Posterior cingulate gyrus (tissue), 11 donors: ENCODE measurements at places on chromosomes 16 and 17.

GRCh38 chr17:4318596-4318995, 47.9 kb downstream of the UBE2G1 start:
- no peak for DNase-seq

GRCh38 chr16:56862776-56863175, 2.2 kb upstream of the SLC12A3 start:
- DNase-seq = no peak

GRCh38 chr17:78899361-78900260, 3.4 kb downstream of the CEP295NL start:
- DNase-seq = no peak

GRCh38 chr17:63488851-63489250, 12.0 kb downstream of the ACE start:
- no peak for DNase-seq

GRCh38 chr17:58606934-58607333, 84.9 kb downstream of the TEX14 start:
- no peak for DNase-seq

- DNase-seq = no peak
Measured at GRCh38 chr17:82705756-82706155, 7.3 kb upstream of the RAB40B start.

- no peak for DNase-seq
Measured at GRCh38 chr17:65557349-65558310, 3.8 kb downstream of the AXIN2 start.

- no peak for DNase-seq
Measured at GRCh38 chr17:32452281-32452680, 8.0 kb downstream of the PSMD11 start.

DNA sequence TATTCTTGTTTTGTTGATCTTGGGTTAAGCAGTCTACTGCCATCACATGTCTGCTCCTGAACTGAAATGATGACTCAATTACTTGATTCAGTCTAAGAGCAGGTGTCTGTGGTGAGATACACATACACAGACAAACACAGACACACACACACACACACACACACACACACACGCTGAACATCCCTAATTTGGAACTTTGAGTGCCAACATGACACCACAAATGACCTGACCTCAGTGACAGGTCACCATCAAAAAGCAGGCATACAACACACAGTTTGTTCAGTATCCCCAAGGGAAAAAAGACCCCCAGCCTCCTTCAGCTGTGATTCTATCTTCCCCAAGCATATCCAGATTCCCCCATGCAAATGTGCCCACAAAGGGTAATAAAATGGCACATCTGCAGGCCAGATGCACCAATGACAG, 130.1 kb upstream of the TMEM97 start:
- DNase-seq = no peak

DNA sequence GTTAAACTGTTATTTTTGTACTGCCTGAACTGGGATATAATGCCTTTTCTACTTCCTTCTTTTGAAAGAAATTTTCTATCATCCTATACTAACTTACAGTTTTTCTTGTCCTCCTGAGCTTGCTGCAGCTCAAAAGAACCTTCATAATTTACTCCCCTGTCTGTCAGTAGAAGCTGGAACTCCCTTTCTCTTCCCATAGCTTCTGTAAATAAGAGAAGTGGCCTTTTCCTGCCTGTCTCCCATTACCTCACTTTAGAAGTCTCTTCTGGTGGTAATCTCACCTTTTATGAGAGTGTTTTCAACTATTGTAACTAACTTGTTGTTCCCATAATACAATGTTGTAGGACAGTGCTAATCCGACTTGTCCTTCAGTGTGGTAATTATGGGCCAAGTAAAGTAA, 246.7 kb upstream of the TBX2 start:
- no peak for DNase-seq

DNA sequence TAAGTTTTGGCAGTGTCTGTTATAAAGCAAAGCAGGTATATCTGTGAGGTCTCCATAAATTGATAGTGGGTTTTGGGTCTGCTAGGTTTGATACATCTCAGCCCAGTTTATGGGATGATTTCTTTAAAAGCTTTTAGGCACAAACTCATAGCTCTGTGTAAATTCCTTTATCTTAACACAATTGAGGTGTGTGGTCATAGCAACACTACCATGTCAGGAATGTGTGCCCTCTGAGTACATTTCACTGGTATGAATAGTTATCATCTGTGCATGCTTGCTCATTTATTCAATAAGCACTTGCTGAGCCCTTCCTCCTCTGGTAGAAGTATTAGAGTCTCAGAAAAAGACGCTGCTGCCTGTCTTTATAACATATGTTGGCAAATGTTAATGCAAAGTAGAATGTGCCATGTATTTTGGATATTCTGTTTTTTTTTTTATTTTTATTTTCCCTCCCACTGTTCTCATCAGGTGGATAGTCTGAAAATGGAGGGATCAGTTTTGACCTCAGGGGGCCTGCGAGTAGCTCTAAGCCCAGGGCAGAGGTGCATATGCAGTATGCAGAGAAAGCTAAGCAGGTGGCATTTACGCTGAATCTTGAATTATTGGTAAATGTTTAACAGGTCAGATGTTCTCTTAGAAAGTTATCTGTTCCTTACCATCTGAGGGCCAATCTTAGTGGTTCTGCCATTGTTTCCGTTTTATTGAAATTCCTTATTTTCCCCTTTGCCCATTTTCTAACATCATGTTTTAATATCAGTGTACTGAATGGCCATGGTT, 90.7 kb downstream of the WNT3 start:
- no peak for DNase-seq

DNA sequence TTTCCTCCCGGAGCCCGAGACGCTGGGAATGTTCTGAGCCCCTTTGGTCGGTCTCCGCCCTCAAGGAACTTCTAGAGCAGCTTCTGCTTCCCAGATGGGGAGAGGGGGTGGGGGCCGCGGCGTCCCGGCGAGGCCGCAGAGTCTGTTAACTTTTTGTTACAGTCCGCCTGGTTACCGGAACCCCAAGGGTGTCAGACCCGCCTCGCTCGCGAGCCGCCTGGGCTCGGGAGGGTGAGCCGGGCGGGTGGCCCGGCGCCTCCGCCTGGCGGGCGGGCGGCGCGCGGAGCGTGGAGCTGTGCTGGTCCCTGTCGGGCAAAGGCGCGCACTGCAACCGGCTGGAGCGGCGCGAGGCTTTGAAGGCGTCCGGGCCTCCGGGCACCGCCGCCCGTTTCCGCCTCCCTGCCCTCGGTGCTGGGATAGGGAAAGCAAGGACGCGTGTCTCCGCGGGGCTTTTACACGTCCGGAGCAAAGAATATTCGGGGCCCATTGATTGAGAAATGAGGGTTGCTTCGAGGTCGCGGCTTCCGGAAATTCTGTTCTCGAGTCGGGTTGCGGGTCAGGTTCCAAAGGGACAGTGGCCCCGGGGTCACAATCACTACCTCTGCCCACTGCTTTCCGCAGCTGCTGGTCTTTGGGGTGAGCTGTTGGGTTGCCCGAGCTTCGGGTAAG, 1.7 kb downstream of the HS3ST3B1 start:
- peak; percentile 88 for DNase-seq

DNA sequence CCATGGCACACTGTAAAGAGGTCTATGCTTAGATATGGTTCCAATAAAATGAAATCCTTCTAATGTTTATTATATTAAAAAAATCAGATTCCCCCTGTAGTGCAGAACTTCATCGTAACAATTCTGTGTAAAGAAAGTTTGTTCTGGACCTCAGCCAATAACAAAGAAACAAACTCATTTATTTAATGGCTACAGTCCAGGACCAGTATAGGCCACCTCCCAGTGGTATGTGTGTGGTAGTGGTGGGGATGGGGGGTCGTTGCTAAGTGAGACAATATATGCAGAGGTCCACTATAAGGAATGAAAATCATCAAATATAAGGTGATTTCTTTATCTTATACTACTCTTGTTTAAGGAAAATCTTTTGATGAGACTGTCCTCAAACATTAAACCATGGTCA, 136.4 kb downstream of the CDK5R1 start:
- DNase-seq = no peak

DNA sequence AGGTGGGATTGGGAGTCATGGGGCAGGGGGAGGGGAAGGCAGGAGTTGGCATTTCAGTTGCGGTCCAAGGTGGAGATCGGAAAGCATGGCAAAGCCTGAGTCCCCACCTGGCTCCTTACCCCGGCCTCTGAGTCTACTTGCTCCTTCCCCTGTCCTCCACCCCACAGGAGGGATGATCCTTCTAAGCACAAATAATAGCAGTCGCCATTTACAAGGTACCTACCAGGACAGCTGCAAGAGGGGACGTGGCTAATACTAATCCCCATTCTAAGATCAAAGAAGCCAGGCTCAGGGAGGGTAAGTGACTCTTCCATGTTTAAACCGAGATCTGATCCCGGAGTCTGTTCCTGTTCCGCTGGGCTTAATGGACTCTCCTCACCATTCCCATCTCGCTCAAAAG, 396.3 kb downstream of the SLC39A11 start:
- DNase-seq = no peak

- DNase-seq = peak; percentile 41
Measured at GRCh38 chr17:78484271-78485246, 92.6 kb downstream of the DNAH17 start.

- peak; percentile 76 for DNase-seq
Measured at GRCh38 chr17:36703860-36704266, 102.5 kb downstream of the MRM1 start.

DNA sequence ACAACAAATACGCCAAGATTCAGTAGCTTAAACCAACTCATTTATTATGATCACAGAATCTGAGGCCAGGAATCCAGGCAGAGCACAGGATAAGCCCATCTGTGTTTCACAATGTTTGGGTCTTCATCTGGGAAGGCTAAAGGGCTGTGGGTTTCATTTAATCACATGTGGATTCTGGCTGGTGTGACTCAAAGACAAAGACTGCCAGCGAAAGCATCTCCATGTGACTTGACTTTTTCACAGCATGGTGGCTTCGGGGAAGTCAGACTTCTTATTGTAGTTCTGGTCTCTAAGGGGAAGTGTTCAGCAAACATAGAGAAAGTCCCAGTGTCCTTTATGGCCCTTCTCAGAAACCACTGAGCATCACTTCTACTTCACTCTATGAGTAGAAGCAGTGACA, 1014.4 kb upstream of the GOT2 start:
- no peak for DNase-seq

GRCh38 chr16:47568351-47568750, 107.2 kb downstream of the PHKB start:
- DNase-seq = no peak

DNA sequence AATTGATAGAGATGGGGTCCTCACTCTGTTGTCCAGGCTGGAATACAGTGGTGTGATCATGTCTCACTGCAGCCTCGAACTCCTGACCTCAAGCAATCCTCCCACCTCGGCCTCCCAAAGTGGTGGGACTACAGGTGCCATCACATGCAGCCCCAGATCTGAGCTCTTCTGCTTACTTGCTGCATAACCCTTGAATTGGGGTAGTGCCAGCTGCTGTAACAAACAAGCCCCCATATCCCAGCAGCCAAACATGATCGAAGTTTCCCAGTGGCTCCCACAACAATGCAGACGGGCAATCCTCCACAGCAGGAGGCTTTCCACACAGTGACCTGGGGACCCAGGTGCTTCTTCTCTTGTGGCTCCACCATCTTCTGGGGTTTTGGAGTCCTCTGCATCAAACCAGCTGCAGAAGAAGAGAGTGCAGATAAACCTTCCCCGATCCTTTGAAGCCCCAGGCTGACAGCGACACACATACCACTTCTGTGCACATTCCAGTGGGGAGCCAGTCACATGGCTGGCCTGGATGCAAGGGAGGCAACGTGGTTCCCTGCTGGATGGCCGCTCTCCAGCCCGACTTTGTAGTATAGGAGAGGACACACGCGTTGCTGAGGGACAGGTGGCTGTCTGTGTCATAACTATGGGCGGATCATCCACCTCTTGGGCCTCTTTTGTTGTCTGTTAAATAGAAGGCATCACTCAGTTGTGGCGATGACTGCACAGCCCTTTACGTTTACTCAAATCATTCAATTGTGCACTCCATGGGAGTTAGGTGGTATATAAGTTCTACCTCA, 16.7 kb downstream of the SBK1 start:
- DNase-seq = no peak

DNA sequence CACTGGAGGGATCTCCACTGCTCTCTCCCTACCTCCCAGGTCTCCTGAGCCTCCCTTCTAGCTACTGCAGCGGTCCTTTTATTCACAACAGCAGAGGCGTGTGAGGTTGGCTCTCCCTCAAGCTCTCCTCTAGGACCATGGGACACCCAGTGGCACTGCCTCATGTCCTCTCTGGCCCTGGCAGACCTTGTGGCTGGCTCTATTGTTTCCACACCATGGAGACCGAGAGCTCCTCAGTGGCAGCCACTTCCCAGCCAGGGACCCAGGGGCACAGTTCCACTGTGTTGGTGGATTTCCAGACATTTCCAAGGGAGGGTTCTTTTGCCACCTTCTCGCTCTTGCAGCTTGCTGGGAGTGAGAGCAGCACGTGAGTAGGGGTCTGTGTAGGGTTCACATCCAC, 204.9 kb downstream of the AXIN2 start:
- DNase-seq = no peak

- no peak for DNase-seq
Measured at GRCh38 chr16:63982110-63982509, 1139.8 kb downstream of the CDH11 start.

- DNase-seq = no peak
Measured at GRCh38 chr16:69411064-69411985, 13.1 kb upstream of the CYB5B start.

GRCh38 chr16:30949650-30950515, 1.0 kb downstream of the ORAI3 start:
- no peak for DNase-seq

GRCh38 chr16:50282955-50283631, 16.7 kb downstream of the ADCY7 start:
- no peak for DNase-seq

DNA sequence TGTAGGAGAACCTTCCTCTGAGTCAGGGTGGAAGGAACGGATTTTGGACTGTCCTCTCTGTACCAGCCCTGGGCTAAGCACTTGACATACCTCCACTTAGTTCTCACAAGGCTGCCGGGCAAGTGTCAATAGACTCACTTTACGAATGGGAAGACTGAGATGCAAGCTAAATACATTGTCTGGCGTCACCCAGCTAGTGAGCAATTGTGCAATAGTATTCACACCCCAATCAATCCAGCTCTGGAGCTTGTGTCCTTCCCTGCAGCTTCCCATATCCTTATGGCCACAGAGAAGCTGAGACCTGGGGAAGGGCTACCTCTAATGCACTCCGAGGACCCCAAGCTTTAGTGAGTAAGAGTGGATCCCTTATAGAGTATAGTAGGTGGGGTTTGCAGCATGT, 39.8 kb downstream of the SLC6A2 start:
- DNase-seq = no peak

DNA sequence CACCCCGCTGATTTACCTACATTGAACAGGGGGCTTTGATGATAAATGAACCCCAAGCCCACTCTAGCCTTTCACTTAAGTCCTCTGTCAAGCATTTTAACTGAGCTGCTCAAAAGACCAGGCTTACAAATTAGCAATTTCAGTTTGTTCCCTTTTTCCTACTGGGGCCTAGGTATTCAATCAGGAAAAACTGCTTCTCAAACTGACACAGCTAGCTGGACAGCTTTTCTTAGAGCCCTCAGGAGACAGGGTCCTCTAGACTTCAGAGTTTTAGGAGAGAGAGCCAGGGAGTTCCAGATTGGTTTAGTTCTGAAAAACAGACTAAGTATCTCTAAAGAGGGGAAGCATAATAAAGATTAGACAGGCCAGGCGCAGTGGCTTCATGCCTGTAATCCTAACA, 6.2 kb upstream of the HEXIM2 start:
- DNase-seq = no peak
